Mesothelial cell of epicardium (in vitro differentiated cells): ENCODE measurements at places on chromosomes 3 and 15.

- no peak for DNase-seq
Measured at GRCh38 chr3:101074518-101074917, 81.3 kb upstream of the ABI3BP start.

GRCh38 chr3:14439501-14440167 is 37.2 kb downstream of the SLC6A6 start:
- DNase-seq: peak; percentile 64

GRCh38 chr3:197737319-197737649 is 580 bp upstream of the RUBCN start:
- no peak for DNase-seq

DNA sequence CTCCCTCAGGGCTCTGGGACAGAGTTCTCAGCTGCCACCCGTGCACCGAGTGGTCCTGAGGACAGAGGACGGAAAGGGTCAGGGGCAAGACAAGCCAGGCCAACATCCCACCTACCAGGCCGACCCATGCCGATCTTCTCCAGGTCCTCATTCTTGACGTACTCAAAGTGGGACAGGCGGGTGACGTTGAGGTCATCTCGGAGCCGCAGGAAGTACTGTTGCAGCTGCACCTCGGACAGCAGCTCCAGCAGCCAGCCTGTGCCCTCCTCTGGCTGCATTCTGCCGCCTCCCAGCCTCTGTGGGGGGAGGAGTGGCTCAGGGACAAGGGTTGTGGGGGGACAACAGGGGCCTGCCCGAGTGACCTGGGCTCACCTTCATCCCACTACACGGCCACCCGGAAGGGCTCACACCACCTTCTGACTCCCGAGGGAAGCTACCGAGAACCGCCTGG is 20.0 kb downstream of the TNK2 start:
- DNase-seq: no peak

- no peak for DNase-seq
Measured at GRCh38 chr3:117836296-117836695, 1126.7 kb downstream of the TUSC7 start.

GRCh38 chr15:56205061-56205876 is 38.4 kb downstream of the RFX7 start:
- DNase-seq: no peak

DNA sequence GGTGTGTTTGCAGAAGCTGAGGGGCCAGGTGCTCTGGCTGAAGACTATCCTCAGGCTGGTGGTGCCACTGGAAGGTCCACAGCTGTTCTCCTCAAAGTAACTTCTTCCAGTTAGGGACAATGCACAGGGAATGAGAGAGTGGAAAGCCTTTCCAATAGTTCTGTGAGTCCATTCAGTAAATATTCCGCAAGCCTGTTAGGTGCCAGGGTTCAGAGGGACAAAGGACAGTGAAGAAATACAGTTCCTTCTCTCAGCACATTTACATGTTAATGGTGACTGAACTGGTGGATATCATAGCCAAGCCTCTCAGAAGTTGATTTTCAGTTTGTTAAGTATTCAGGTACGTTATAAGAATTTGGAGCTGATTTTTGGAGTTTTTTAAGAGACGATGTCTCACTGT is 122.5 kb downstream of the C3orf70 start:
- no peak for DNase-seq

DNA sequence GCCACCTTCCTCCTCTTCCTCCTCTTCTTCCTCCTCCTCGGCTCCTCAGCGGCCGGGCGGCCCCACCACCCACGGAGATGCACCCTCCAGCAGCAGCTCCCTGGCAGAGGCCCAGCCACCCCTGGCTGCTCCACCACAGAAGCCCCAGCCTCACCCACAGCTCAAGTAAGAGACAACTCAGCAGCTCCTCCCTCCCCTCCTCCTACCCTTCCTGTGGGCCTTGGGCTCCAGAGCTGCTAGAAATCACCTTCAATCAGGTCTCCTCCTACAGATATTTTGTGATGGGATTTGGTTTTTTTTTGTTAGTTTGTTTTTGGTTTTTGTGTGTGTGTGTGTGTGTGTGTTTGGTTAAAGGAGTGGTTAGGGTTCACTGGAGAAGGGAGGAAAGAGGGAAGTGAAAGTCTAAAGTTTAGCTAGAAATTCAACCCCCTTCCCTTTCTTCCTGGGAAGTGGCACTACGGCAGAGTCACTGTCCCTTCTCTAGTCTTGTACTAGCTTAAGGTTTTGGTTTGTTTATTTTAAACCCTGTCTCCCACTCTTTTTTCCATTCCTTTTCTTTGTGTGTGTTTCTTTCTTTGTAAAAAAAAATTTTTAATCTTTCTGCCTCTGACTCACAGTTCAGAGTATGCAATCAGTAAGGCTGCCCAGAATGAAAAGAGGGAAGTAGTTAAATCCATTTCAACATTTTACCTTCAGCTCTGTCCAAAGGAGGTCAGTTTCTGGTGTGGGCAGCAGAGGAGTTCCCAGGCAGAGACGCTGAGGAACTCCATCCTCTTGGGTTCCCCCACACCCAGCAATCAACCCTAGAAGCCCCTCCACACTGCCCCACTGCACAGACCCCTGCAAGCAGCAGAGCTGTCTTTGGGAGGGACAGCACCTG is 29.0 kb upstream of the TIMP4 start:
- DNase-seq: no peak

DNA sequence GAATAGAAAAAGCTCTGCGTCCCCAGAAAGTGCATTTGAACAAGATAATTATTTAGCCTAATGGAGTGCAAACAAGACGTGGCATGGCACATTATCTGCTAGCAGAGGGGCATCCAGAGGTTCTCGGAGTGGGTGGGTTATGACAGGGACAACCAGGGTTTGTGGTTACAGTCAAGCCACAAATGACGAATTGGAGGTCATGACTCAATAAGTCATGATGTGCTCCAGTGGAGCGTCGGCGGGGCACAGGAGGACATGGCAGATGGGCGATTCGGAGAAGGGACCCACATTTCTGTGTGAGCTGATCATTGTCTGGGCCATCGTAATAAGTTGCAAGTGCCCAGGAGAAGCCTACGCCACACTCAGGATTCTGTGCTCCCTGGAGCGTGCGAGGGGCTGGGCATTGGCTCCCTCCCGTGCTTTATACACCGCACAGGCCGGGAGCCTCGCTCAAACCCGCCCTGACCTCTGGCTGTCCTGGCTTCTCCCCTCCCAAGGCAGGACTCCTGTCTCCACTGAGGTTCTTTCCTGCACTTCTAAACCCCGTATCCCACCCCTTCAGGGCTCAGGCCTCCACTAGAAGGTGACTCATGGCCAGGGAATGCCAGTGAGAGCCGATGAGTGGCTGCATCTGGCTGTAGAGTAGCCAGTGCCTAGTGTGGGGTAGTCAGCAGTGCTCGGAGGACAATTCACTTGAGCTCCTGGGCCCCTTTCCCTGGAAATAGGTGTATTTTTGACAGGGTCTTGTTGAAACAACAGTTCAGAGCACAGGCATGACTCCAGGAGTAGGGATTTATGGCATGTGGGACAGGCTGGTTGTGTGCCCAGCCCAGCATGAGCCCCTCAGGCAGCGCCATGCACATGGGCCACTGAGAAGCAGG is 67.4 kb downstream of the GRIP2 start:
- DNase-seq: no peak

DNA sequence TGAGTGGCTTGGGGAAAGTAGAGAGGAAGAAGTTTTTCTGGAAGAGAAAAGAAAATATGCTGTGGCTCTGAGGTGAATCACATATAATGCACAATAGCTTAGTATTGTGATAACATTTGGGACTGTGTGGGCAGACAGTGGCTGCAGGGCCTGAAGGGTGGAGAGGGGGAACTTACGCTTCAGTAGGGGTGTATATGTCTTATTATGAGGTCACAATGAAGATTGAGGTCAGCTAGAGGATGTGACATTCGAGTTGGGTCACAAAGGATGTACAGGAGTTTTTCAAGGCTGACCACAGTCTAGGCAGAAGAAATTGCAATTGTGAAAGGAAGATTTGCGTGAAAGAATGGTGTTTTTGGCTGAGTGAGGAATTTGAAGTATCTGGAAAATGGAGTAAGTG is 414.8 kb downstream of the LPP start:
- DNase-seq: no peak

DNA sequence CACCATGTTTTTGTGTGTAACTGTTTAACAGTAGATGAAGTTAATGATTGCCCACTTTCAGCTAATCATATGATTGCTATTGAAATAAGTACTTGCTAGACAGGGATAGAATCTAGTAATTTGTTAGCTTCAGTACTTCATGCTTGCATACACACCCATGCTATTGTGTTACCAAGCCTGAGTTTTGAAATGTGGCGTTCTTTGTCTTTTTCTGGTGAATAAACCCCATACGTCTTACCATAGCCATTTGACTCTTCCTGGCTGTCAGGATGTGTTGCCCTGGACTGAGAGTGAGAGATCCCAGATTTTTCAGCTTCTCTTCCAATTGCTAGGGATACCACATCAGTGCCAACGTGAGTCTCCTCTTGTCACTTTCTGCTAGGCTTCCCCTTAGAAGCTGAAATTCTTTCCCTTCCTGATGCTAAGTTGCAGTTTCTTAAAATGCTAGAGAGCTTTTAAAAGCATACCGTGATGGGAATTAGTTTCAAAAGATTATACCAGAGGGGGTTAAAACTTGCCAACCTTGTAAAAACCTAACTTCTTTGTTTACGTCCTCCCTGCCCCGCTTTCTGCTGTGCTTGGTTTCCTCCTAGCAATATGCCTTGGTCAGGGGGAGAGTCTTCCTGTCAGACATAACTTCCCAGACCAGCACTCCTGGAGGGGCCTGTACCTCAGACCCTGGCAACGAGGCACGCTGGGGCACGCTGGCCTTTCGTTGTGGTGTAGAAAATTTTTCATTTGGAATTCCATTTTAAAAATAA is 62.9 kb upstream of the ULK4 start:
- no peak for DNase-seq

DNA sequence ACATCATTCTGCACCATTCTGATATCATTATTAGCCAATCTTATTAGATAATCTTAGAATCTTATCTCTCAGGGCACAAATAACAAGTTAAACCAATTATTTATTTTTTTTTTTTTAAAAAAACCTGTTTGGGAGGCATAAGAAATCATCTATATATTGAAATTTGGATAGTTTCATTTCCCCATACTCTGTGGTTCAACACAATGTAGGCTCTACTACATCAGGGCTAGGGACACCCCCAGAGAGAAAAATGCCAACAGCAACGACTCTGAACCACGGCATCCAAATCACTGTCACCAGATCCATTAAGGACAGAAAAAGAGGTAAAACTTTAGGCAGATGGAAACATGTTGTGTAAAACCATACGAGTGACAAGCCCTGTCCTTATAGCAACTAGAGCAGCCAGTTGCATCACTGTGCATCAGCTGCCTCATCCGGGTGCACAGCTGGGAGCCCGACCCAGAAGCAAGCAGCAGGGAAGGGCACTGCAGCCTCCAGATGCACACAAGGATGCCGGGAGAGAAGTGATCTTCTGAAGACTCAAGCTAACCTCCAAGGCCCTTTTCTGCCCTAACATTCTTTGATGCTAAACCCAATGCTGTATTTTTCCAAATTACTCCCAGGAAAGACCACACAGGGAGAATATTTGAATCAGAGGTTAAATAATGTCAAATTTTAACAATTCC is 381.1 kb downstream of the CTNNB1 start:
- DNase-seq: no peak

GRCh38 chr3:45579251-45579650 is 15.3 kb upstream of the LIMD1 start:
- DNase-seq: no peak

GRCh38 chr3:129005526-129006303 is 4.6 kb downstream of the EFCC1 start:
- no peak for DNase-seq

GRCh38 chr3:134299185-134299887 is 48.7 kb upstream of the RYK start:
- no peak for DNase-seq

- DNase-seq: no peak
Measured at GRCh38 chr3:46939578-46940445, 36.7 kb downstream of the CCDC12 start.

- no peak for DNase-seq
Measured at GRCh38 chr15:96893159-96893906, 562.8 kb downstream of the NR2F2 start.

GRCh38 chr3:130323503-130323902 is 22.0 kb upstream of the COL6A5 start:
- DNase-seq: no peak

GRCh38 chr15:34737477-34737876 is 17.3 kb downstream of the GJD2 start:
- no peak for DNase-seq

DNA sequence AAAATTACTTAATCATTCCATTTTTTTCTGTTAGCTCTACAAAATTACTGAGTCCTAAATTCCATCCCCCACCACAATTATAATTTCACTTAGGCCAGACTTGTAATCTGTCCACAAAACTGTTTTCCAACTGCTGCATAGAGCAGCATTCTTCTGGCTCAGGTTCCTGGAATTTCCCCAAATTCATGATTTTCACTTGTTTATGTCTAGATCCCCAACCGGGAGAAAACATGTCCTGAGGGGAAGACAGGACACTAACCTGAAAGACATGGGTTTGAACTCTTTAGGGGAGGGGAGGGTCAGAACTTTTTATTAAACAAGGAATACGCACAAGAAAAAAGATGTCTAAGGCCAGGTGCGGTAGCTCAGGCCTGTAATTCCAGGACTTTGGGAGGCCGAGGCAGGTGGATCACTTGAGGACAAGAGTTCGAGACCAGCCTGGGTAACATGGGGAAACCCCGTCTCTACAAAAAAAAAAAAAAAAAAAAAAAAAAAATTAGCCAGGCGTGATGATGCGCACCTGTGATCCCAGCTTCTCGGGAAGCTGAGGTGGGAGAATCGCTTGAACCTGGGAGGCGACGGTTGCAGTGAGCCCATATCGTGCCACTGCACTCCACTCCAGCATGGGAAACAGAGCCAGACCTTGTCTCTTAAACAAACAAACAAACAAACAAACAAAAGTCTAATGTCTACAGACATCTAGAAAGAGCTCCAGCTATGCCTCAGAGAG is 1.5 kb downstream of the ETFA start:
- no peak for DNase-seq
